ENCODE measurements at places on chromosomes 7 and 10.

DNA sequence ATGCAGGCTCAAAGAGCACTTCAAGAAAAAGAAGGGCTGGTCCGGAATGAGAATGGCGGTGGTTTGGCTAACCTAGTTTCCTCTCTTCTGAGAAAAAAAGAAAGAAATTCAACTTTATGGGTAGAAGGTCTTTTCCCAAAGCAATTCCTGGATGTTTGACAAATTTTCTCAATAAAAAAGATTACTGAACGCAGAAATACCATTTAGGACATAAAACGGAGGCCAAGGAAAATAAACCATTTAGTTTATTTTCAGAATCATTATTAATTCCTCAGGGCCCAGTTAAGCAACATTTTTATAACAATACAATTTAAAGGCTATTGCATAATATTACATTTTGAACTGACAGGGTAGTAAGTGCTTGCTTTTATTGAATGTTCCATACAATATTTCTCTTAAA lies 284.6 kb upstream of the ANKRD30A start:
- DNase-seq, result no peak

GRCh38 chr7:124489082-124489819 lies 276.3 kb downstream of the GPR37 start:
- DNase-seq, result no peak

- no peak for DNase-seq
Measured at GRCh38 chr10:32104622-32105509, 48.6 kb upstream of the KIF5B start.

GRCh38 chr7:151675196-151675920 lies 155.7 kb upstream of the RHEB start:
- DNase-seq, result no peak

- DNase-seq, result no peak
Measured at GRCh38 chr7:81924494-81924893, 154.6 kb upstream of the HGF start.

DNA sequence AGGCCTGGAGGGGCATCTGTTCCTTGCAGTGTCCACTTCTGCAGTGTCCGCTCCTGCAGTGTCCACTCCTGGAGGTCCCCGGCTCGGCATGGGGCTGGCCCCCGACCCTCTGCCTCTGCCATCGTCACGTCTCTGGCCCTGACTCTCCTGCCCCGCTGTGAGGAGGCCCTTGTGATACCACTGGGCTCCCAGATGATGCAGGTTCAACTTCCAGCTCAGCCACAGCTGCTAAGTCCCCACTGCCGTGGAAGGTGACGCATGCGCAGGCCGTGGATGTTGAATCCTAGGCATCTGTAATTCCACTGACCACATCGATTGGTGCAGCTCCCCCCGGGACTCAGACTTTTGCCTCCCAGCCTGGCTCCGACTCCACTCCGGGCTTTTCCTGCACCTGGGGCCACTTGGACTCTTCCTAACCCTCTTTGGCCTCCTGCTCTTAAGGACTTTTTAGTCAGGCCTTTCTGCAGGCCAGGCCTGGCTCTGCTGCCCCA lies 95.1 kb downstream of the GLRX3 start:
- no peak for DNase-seq
